ENCODE measurements at places on chromosomes 3 and 15. TPM values are rescaled to one million over a fixed set of nuclear protein-coding genes. Genes with fewer than 3 reads are reported as not detected.
A peak's percentile ranks its signal among the peaks of the same experiment; 100 is the strongest.

DNA sequence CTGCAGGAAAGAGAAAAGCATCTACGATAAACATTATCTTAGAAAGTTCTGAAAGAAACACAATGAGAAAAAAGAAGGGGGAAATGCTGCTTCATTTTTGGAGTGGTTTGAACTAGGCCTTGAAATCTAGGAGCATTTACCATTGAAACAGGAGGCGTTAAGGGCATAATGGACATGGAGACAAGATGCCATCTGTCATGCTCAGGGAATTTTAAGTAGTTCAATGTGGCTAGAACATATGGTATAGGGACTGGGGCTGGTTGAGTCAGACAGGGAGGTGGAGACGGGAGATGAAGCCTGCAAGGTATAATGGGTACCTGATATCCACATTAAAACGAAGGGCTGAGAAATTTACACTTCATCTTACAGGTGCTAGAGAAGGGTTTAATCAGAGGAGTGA, 10.4 kb upstream of the PLAAT1 start:
- peaks cover 58% of the 10 kb centered on the region for H3K4me1 ChIP-seq
- DNase-seq: no peak
- peaks cover 6% of the 10 kb centered on the region for H3K27me3 ChIP-seq
- no peaks in the 10 kb centered on the region for H3K36me3 ChIP-seq
- H3K27ac ChIP-seq: peak overlapping the region; percentile 92
- peak overlapping the region; percentile 41 for H3K4me3 ChIP-seq

GRCh38 chr3:117603097-117603496, 893.5 kb downstream of the TUSC7 start:
- H3K4me1 ChIP-seq: peaks cover 63% of the 10 kb centered on the region
- H3K27ac ChIP-seq: peak overlapping the region; percentile 96
- H3K27me3 ChIP-seq: peaks cover 4% of the 10 kb centered on the region

Gene MINAR1
- total RNA-seq: 8.5 TPM

Gene GCSAM
- total RNA-seq: not detected

Gene JAGN1
- 37.8 TPM for total RNA-seq

Measured in glutamatergic neuron (in vitro differentiated cells).